GM03348 (cell line): ENCODE measurements at places on chromosomes 11 and 22.

DNA sequence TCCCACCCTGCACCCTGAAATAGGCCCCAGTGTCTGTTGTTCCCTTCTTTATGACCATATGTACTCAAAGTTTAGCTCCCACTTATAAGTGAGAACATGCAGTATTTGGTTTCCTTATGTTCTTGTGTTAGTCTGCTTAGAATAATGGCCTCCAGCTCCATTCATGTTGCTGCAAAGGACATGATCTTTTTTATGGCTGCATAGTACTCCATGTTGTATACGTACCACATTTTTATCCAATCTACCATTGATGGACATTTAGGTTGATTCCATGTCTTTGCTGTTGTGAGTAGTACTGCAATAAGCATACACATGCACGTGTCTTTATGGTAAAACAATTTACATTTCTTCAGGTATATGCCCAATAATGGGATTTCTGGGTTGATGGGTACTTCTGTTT lies 59.4 kb upstream of the ANGPTL5 start:
- no peak for DNase-seq

DNA sequence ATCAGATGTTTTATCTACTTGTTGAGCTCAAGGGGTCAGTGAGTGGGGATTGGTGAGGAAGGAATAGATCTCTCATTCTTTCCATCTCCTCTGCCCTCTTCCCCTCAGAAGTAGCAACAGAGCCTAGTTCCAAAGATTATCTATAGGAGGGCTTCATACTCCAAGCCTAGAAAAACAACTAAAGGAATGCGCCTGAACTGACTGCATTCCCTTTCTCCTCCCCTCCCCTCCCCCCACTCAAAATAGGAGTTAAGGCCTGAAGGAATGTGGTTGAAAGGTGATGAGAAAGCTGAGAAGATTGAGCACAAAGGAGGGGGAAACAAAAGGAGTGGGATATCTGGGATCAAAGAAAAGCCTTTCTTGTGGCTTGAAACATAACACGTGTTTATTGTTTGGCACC lies 10.5 kb downstream of the EMSY start:
- DNase-seq: no peak

DNA sequence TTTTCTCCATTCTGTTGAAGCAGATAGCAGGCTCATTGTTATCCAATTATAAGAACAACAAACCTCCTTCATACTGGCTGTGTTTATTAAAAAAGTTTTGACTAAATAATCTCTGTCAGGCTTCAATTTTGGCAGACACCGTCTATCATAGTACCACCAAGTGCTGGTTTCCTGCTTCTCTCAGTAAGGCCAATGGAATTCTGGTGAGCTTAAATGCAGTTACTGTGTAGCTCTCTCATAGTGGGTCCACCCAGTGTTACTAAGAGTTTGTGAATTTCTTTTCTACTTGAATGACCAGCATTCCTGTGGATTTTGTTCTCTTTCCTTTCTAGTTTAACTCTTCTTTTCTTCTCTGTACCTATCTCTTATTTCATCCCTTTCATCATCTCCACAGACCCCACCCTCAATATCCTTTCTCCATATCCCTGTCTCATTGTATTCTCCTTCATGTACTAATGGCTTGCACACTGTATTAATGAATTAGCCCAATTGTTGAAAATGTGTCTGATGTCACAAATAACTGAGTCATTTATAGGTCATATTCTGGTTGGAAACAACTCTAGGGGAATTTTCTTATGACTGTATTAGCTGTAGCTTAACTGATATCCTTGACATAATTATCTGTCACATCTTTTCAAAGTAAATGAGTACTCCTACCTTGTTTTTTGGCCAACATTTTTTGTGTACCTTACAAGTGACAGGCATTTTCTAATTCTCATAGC lies 372.1 kb downstream of the FAT3 start:
- peak; percentile 57 for DNase-seq

DNA sequence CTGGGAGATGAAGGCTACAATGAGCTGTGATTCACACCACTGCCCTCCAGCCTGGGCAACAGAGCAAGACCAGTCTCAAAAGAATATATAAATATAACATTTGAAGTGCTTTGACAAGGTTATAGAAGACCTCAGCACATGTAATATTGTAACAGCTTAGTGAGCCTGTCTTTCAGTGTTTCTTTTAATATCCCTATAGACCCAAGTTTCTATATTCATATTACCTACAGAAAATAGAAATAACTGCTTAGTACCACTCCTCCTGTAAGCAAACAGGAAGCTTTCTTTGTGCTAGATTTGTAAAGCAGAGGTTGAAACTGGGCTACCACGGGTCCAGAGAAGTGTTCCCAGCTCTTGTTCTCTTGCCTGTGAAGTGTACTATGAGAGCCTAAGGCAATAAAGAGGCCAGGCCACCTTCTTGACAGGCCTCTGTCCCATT lies 68.2 kb downstream of the PPP2R1B start:
- DNase-seq: no peak

- DNase-seq: no peak
Observed at GRCh38 chr22:45562537-45563361, 60.1 kb downstream of the FBLN1 start.

GRCh38 chr11:70908223-70908622 lies 344.2 kb downstream of the SHANK2 start:
- no peak for DNase-seq

GRCh38 chr11:67177399-67178281 lies 58.6 kb downstream of the KDM2A start:
- no peak for DNase-seq

DNA sequence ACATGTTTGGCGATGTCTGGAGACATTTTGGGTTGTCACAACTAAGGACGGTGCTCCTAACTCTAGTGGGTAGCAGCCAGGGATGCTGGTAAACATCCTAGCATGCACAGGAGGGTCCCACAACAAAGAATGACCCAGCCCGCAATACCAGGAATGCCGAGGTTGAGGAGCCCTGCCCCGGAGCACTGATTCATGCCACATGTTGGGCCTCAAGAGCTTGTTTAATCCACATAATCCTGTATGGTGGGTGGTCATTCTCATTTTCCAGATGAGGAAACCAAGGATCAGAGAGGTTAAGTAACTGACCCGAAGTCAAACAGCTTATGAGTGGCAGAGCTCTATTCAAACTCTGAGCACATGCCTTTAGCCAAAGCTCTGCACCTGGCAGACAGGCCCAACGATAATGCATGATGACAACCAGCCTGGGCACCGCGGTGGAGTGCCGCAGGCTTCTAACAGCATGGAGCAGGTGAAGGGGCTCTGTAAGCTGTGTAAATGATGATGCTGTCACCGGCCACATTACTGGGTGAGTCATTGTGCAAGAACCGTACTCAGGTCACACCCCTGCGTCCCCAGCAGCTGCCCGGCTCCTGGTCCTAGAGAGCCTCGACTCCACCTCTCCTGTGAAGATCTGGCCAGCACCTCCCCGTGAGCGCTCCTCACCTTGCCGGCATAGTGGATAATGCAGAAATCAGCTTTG lies 58.6 kb downstream of the APOL1 start:
- no peak for DNase-seq

GRCh38 chr11:126026579-126026978 lies 36.1 kb downstream of the CDON start:
- no peak for DNase-seq

DNA sequence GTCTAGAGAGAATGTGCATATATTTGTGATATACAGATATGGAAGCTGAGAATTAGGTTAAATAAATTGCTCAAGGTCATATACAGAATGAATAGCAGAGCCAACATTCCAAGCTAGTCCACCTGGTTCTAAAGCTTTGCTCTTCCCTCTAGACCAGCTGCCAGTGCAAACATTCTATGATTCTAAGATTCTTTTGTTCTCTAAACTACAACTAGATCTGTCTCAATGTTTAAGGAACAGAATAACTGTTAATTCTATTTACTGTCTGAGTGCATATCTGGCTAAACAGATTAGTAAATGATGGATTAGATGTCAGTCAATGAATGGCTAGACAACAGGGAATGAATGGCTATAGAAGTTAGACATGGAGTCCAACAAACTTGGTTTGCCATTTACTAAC lies 19.6 kb downstream of the KCNE3 start:
- no peak for DNase-seq

DNA sequence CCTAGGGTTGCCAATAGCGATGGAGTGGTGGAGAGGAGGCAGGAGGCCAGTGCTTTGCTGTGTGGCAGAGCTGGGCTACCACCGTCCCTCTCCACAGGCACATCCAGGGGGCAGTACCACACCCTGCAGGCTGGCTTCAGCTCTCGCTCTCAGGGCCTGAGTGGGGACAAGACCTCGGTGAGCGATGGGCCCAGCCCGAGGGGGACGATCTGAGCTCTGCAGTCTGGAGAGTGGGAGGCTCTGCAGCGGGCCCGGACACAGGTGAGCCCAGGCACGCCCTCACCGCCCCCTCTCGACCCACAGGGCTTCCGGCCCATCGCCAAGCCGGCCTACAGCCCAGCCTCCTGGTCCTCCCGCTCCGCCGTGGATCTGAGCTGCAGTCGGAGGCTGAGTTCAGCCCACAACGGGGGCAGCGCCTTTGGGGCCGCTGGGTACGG lies 2.5 kb downstream of the PKP3 start:
- peak; percentile 30 for DNase-seq

DNA sequence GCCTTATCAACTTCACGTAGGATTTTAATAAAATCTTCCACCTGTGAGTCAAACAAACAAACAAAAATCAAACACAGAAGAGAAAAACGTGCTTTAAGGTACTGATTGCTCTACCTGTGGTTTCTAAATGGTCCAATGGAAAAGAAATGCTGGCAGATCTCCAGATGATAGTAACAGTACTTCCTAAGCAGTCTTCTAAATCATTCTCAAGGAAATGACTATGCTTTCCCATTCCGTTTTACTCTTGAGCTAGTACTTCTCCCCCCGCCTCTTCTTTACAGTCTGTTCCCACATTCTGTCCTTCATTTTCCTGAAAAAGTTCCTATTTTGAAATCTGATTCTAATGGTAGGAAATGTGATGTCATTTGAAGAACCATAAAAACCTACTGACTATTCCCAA lies 25.4 kb downstream of the SAAL1 start:
- DNase-seq: no peak

DNA sequence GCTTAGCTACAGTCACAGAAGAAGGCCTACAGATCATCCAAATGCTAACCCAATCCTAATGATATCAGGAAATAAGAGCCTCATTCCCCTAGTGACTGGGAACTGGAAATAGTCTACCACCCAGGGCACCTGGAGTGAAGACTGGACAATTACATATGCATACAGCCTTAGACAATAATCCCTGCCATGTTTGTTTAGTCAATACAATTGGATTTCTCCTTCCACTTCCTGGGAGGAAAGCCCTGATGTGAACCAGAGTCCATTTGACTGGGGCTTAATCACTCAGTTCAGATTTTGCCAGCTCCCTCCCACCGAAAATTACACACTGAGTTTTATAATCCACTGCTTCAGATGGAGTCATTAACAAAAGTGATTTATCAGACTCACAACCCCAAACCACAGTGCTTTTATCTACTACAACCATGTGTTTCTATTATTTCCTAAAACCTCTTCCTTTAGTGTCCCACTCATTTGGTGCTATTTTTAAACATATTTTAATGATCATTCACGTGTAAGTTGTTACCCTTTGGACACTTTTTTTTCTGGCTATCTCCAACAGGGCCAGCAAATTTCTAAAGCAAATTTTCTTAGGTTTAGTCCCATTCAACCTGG lies 29.9 kb downstream of the CWF19L2 start:
- no peak for DNase-seq

DNA sequence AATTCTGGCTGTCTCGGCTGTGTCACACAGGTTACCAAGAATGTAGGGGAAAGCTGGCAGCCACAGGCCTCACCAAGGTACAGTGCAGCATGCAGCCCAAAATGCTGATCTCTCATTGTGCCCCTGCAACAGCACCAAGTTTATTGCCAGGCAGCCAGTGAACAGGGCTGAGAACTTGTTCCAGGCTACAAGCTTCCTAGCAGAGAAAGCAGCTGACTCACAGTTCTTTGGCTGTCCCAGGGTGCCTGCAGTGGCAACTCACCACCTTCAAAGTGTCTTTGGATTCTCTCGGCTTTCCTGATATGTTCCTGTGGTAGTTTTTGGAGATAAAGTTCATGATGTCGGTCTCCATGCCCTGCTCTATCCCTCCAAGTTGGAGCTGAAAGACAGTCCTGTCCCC lies 719.1 kb upstream of the ANO3 start:
- no peak for DNase-seq

DNA sequence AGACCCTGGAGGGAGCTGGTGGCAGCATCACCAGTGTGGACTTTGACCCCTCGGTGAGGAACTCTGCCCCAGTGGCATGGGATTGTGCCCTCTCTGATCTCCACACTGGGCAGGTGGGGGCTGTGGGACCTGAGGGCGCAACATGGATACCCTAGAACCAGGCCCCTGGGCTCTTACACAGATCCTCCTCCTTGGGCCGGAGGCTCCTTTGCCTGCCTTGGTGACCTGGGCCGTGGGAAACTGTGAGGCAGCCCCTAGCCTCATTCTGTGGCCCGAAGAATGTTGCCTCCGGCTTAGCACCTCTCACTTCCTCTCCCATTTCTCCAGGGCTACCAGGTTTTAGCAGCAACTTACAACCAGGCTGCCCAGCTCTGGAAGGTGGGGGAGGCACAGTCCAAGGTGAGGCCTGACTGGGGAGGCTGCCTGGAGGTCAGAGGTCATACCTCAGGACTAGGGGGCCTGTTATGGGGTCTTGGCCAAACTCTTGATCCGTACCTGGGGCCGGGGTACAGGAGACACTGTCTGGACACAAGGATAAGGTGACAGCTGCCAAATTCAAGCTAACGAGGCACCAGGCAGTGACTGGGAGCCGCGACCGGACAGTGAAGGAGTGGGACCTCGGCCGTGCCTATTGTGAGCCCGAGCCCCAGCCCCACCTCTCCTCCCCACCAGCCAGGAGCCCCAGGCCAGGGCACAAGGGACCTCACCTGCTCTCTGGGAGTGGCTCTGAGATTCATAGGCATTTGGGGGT lies 12.2 kb downstream of the ATG16L2 start:
- DNase-seq: no peak

GRCh38 chr22:45651931-45652528 lies 19.6 kb upstream of the ATXN10 start:
- no peak for DNase-seq

- no peak for DNase-seq
Observed at GRCh38 chr11:123255909-123256308, 60.9 kb upstream of the CLMP start.

- peak; percentile 68 for DNase-seq
Observed at GRCh38 chr11:78228467-78228866, 39.7 kb downstream of the USP35 start.

- DNase-seq: no peak
Observed at GRCh38 chr11:130249371-130249770, 65.3 kb downstream of the ZBTB44 start.
